ENCODE measurements at places on chromosomes 1 and 21.

DNA sequence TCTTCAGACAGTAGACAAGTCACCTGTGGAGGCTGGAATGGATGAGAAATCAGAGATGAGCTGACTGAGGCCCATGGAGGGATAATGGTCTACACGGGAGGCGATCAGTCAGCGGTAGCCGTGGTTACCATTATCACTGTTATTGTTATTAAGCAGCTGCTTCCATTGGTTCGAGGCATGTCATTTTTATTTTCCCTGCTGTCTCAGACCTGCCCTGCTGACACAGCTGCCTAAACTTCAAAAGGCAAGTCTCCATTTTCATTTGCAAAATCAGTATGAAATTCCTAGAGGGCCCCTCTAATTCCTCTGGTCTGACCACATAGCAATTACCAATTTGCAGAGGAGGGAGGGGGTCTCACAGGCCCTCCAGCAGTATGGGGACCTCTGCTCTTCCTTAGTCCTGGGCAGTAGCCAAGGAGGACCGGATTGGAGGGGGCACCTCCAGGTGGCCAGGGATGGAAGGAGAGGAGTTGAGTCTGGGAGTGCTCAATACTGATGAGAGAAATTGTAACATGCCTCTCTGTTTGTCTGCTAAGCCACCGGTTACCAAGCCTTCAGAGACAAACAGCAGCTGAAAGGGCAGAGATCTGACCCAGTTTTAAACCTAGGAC, 184.2 kb downstream of the TRABD2B start:
- no peak for DNase-seq

- no peak for DNase-seq
Measured at GRCh38 chr1:56034222-56034621, 545.1 kb downstream of the PLPP3 start.

- no peak for DNase-seq
Measured at GRCh38 chr1:9838946-9839345, 15.2 kb upstream of the CLSTN1 start.

DNA sequence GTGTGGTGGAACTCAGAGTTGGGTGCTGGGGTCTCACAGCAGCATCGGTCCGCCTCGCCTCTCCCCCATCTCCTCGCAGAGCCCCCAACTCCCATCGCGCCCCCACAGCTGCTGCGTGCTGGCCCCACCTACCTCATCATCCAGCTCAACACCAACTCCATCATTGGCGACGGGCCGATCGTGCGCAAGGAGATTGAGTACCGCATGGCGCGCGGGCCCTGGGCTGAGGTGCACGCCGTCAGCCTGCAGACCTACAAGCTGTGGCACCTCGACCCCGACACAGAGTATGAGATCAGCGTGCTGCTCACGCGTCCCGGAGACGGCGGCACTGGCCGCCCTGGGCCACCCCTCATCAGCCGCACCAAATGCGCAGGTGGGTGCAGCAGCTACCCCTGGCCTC, 24.2 kb downstream of the PTPRU start:
- no peak for DNase-seq

- peak; percentile 15 for DNase-seq
Measured at GRCh38 chr1:209435654-209436566, 147.6 kb upstream of the CAMK1G start.

- DNase-seq, result no peak
Measured at GRCh38 chr1:24906760-24907490, 23.2 kb downstream of the RUNX3 start.

GRCh38 chr1:98706173-98706843, 44.8 kb downstream of the SNX7 start:
- DNase-seq, result no peak

DNA sequence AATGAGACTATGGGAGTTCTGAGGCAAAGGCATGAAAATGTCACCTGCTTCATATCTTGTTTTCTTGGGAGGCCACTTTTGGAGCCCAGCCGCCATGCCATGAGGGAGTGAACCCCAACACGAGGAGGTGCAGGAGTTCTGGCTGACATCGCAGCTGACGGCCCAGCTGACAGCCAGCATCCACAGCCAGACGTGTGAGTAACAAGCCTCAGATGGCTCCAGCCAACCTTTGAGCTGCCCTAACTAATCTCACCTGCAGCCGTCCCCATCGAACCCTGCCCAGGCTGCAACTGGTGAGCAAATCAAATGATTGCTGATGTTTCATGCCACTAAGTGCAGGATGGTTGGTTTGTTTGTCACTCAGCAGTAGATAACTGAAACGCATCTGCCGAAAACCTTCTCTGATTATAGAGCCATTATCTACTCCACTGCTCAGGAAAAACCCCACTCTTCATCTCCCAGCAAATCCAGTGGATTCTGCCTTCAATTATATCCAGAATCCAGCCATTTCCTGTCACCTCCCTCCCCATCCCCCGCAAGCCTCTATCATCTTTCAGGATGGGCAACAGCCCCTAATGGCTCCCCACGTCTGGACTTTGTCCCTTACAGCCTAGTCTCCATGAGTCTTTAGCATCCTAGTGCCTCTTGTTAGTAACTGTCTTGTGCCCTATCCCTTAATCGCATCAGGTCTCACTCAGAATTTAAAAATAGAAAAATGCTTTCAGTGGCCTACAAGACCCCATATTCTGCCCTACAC, 18.5 kb upstream of the RAB4A start:
- DNase-seq, result no peak

GRCh38 chr1:155086128-155086741, 7.6 kb downstream of the EFNA3 start:
- peak; percentile 55 for DNase-seq
